ENCODE measurements at places on chromosomes 4 and X.
A peak's percentile ranks its signal among the peaks of the same experiment; 100 is the strongest.

DNA sequence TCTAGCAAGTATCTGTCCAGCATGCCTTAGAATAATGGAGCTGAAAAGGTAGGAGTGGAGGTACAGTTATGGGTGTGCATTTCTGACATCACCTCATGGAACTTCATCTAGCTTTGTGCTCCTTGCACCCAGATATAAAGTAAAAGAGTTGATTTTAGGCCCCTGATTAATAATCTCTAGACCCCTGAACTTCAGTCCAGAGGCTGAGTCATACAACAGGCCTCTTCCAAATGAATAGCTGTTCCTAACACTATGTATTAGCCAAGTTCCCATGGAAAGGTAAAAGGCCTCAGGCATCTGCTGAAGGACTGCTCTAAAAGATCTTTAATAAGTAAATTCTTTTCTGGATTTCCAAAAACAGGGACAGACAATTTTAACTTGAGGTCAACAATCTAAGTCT is 16.2 kb downstream of the TBC1D9 start:
- DNase-seq = no peak

GRCh38 chrX:102833136-102833535 is 103.9 kb upstream of the RAB40AL start:
- no peak for DNase-seq

DNA sequence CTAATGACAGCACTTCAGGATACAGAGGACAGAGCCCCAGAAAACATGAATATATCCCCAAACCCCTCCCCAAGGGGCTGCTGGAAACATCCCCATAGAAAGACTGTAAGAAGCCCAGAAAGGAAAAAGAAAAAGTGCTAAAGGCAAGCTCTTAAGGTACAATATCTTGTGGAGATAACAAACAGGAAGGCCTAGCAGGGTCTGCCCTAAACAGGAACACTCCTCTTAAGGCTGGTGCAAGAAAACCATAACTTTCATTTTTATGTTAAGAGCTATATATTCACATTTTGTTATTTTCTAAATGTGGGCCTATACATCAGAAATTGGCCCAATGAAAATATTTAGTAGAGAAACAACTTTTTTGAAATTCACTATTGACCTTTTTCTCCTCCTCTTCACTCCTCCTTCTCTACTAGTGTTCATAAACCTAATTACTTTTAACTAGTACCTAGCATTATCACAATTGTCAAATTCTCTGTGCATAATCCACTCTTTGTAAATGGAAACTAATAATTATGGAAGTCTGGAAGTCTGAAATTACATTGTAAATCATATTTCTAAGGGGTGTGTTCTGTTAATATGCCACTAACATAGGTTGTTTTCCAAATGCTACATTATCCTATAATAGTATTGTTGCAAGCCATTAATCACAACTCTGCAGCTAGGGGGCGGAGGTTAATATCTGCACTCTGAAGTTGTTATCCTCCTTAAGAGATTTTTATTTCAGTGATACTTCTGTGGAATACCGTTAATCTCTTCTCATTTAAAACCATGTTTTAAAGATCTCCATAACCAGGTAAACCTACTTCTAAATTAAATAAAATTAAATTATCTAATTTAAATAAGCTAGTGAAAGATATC is 59.8 kb downstream of the CASK start:
- DNase-seq = no peak

- no peak for DNase-seq
Observed at GRCh38 chr4:146787731-146788130, 149.0 kb downstream of the POU4F2 start.

DNA sequence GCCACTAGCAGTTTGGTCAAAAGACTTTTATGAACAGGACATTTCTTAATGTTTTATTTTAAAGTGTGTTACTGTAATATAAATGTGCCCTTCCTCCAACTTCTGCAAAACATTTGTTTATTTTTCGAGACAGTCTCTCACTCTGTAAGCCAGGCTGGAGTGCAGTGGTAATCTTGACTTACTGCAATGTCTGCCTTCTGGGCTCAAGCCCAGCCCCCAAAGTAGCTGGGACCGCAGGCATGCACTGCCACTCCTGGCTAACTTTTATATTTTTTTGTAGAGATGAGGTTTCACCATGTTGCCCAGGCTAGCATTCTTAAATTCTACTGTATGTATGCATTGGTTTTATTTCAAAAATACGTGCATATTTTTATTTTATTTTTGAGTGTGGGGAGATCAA is 1201.9 kb downstream of the STIM2 start:
- no peak for DNase-seq

DNA sequence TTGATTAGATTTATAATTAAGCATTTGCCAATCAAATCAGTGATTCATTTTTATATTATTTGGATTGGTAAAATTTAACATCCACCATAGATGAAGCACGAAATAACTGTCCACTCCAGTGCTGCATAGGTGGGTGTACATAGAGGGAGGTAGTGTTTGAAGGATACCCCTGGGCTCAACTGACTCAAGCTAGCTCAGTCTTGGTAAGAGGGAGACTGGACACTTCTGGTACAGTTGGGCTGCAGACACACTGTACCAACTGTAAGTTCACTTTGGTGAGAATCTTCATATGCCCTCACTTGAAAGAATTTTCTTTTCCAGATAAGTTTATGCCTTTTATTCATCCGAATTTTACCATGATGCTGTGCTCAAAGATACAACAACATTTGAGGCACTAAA is 48.6 kb upstream of the UGT2B15 start:
- no peak for DNase-seq

- DNase-seq = no peak
Observed at GRCh38 chr4:181827246-181827645, 416.0 kb upstream of the TENM3 start.

- DNase-seq = no peak
Observed at GRCh38 chrX:95117556-95117955, 1443.5 kb downstream of the FAM133A start.

- DNase-seq = no peak
Observed at GRCh38 chr4:174808836-174809235, 20.2 kb downstream of the GLRA3 start.

GRCh38 chrX:69022430-69022829 is 142.8 kb downstream of the PJA1 start:
- no peak for DNase-seq

DNA sequence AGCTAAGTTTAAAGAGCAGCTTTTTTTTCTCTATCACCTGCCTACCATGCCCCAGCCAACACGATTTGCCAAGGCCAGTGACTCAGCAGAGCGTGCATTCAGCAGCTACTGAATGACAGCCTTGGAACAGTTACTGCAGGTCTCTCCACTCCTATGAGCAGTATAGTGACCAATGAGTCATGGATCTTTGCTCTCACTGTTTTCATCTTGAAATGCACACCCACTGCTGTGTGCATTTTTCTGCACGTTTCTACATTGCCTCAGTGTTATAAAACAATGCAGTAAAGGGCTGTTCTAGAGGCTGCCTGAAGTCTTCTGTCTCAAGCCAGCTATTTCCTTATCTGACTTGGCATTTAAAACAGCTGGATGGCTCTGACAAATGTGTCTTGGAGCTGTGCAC is 66.0 kb upstream of the C4orf54 start:
- DNase-seq = peak; percentile 26

GRCh38 chrX:72621625-72622485 is 49.2 kb upstream of the HDAC8 start:
- DNase-seq = no peak

- DNase-seq = no peak
Observed at GRCh38 chrX:46864606-46865005, 27.8 kb downstream of the RP2 start.

GRCh38 chr4:169410839-169411770 is 140.3 kb upstream of the SH3RF1 start:
- peak; percentile 57 for DNase-seq

DNA sequence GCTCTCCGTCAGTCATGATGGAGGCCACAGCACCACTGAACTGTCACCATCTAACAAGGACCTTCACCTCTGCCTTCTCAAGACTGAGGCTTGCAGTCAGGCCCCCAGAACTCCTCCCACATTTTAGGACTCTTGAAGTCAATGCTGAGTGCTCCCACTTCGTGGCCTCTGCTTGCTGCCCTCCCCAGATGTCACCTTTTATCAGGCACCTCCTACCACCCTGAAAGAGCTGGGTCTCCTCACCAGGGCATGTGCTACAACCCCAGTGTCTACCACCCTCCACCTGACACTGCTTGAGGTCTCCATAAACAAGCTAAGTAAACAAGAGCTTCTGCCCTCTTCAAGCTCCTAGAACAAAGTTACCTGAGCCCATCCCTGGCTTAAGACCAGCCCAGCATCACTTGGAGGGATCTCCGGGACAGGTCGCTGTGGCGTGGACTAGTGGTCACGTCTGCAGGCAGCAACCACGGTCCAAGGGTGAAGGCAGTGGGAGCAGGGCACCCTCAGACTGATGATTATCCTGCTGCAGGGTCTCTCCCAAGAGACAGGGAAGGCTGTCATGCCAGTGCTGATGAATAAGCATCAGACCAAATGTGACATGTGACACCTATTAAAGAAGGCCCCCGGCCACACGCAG is 7.7 kb upstream of the FAM53A start:
- DNase-seq = no peak

DNA sequence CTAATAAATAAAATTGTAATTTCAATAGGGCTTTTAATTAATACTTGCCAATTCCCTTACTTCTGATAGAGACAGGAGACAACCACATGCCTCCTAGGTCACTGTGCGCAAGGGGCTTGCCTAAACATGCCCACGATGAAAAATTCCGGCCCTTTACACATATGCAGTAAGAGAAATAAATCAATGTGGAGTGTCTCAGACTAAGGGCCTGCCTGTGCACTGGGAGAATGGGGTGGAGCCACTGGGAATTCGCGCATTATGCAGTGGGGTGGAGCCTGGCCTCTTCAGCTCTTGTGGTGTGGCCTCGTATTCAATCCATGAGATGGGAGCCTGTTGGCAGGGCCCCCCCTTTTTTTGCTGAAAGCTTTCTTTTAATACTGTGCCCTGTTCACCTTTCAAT is 484.5 kb downstream of the PDGFC start:
- DNase-seq = no peak

- no peak for DNase-seq
Observed at GRCh38 chr4:19736968-19737756, 514.5 kb upstream of the SLIT2 start.

DNA sequence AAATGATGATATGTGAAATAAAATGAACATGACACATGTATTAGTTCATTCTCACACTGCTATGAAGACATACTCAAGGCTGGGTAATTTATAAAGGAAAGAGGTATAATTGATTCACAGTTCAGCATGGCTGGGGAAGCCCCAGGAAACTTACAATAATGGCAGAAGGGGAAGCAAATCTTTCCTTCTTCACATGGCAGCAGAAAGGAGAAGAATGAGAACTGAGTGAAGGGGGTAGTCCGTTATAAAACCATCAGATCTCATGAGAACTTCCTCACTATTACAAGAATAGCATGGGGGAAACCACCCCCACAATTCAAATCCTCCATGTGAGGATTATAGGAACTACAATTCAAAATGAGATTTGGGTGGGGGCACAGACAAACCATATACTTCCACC is 243.9 kb upstream of the GYPA start:
- no peak for DNase-seq

- DNase-seq = no peak
Observed at GRCh38 chr4:173998471-173999144, 284.9 kb downstream of the FBXO8 start.

DNA sequence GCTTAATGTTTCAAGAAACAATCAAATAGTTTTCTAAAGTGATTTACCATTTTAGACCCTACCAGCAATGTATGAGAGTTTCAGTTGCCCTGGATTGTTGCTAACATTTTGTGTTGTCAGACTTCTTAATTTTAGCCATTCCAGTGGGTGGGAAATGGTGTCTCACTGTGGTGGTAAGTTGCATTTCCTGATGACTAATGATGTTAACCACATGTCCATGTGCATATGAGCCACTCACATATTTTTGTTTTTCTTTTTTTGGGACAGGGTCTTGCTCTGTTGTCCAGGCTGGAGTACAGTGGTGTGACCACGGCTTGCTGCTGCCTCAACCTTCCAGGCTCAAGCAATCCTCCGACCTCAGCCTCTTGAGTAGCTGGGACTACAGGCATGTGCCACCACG is 48.3 kb downstream of the MED28 start:
- no peak for DNase-seq

- DNase-seq = no peak
Observed at GRCh38 chrX:143095816-143096215, 70.1 kb downstream of the SPANXN4 start.

GRCh38 chrX:34275699-34276098 is 143.6 kb upstream of the FAM47A start:
- DNase-seq = no peak

- DNase-seq = peak; percentile 29
Observed at GRCh38 chr4:7073526-7074390, 5.9 kb upstream of the GRPEL1 start.
